Cortex of kidney (tissue), 1 donor: ENCODE measurements at places on chromosomes 6 and 20.

DNA sequence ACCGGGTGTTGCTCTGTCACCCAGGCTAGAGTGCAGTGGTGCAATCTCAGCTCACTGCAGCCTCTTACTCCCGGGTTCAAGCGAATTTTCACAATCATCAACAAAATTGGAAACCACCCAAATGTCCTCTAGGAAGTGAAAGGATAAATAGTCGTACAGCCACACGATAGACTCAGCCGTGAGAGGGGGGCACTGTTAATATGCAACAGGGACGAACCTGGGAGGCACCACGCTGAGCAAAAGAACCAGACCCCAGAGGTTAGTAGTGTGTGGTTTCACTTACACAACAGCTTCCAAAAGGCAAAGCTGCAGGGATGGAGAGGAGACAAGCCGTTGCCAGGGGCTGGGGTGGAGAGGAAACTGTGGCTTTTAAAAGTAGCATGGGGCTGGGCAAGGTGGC is 30.1 kb upstream of the NTSR1 start:
- no peak for DNase-seq

GRCh38 chr6:6484681-6485080 is 103.8 kb upstream of the LY86 start:
- DNase-seq: no peak

- no peak for DNase-seq
Observed at GRCh38 chr6:170266061-170266825, 24.6 kb downstream of the DLL1 start.

DNA sequence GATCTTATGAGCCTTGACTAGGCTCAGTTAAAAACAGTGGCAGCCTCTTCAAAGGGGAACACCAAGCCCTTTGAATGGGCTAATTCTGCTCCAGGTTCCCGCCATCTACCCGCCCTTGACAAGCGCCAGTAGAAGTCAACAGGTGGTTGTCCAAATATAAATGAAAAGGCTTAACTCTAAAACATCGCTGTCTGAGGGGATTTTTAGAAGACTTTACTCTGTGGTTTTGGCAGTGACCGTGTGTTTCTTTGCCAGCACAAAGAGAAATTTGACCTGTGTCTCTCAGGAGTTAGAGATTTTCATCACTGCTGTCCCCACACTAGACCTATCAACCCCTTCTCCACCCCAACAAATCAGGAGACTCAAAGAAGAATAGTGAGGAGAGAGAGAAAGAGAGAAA is 19.8 kb upstream of the SIM1 start:
- DNase-seq: no peak

DNA sequence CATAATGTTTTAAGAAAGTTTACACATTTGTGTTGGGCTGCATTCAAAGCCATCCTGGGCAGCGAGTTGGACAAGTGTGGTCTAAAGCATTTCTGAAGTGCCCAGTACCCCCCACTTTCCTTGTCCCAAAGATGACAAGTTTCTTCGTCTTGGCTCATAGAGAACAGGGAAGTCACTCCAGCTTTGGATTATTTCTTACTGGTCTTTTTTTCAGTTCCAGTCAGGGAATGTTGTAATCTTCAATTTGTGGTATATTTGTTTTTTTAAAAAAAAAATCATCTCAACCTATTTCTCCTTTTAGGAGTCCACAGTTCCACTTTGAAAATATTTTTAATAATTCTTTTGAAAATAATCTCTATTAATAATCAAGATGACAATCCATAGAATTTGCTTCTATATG is 34.0 kb downstream of the SLX4IP start:
- no peak for DNase-seq

GRCh38 chr6:151722342-151722741 is 85.1 kb upstream of the ESR1 start:
- no peak for DNase-seq

GRCh38 chr20:61524951-61525666 is 273.0 kb downstream of the CDH4 start:
- DNase-seq: no peak

- no peak for DNase-seq
Observed at GRCh38 chr20:1667502-1668085, 10.0 kb upstream of the SIRPG start.

GRCh38 chr20:32333988-32334885 is 23.9 kb upstream of the ASXL1 start:
- DNase-seq: no peak

DNA sequence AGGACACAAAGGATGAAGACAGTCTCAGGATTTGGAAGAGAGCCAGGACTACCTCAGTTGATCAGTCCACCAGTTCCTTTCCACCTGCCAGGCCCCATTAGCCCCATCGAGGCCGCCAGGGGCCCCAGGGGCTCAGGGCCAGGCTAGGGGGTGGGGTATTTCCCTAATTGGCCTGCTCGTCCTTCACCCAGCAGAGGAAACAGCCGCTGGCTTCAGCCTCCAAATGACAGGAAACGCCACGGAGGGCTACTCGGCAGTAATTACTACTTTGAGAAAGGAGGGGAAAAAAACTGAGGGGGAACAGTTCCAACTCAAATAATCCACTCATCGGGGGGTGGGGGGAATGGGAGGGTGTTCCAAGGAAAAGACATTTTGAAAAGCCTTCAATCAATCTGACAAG is 42.7 kb downstream of the MAFB start:
- DNase-seq: no peak

GRCh38 chr6:110389689-110390382 is 25.5 kb downstream of the DDO start:
- DNase-seq: no peak

GRCh38 chr20:57659517-57660180 is 39.4 kb upstream of the ZBP1 start:
- no peak for DNase-seq

- DNase-seq: no peak
Observed at GRCh38 chr6:22231616-22232015, 65.2 kb downstream of the PRL start.

DNA sequence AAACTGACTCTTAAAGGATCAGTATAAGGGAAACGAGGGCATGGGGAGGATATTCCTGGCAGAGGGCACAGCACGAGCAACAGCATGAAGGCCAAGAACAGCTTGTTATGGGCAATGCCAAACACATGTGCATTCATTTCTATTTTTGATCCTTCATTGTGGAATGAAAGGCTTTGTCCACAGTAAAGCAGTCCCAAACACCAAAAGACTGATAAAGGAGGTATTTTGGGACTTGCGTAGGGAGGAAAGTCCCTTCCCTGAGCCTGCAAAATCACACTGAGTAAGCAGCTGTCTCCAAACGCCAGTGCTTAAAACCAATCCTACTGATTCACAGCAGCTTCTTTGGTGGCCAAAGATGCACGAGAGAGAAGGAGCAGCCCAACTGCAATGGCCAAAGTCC is 138.2 kb downstream of the UNC5CL start:
- no peak for DNase-seq

DNA sequence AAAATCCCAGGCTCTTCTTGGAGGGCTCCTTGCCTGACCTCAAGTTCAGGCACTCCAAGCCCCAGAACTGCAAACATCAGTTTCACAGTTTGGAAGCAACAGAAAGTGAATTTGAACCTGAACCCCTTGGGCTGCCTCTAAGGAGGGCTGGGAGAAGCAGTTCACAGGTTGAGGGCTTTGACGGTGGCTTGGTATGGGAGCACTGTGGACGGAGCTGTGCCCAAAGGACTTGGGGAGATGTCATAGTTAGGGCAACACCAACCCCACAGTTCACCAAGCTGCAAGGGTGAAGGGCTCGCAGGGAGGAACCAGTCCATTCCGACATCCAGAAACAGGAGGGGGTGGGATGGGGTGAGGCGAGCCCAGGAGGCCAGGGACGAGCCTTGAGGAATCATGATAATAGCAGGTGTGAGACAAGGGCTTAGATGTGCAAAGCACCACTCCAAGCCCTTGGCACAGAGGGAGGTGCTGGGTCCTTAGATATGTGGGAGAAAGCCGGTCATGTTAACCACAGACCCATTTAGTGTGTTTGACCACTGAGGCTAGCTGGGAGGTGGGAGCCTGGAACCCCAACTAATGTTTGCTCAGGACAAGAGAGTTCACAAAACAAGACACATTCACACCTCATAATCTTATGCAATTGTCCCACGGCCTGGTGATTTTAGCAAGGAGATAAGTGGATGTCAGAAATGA is 4.3 kb downstream of the CEBPB start:
- no peak for DNase-seq

- no peak for DNase-seq
Observed at GRCh38 chr6:28598757-28599686, 73.3 kb downstream of the GPX5 start.

GRCh38 chr20:56278196-56278595 is 29.7 kb downstream of the MC3R start:
- no peak for DNase-seq

DNA sequence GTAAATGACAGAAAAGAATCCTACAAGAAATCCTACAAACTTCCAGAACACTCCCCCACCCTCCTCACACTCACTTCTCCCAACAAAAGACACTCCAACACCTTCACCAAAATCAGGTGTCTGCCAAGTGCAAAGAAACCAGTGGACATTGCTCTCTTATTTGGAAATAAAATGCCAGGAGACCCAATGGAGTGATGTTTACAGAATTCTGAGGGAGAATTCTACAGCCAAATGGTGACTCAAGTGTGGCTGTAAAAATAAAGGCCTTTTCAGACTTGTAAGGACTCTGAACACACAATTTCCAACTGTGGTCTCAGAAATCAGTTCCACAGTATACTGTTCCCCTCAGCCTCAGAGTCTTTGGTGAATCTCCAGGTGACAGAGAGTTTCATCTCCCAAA is 109.6 kb upstream of the CARMIL1 start:
- no peak for DNase-seq

- no peak for DNase-seq
Observed at GRCh38 chr6:56913285-56914074, 41.4 kb upstream of the BEND6 start.

GRCh38 chr20:47055699-47056369 is 161.2 kb downstream of the EYA2 start:
- DNase-seq: no peak
